ENCODE measurements at places on chromosomes 1 and 21.

DNA sequence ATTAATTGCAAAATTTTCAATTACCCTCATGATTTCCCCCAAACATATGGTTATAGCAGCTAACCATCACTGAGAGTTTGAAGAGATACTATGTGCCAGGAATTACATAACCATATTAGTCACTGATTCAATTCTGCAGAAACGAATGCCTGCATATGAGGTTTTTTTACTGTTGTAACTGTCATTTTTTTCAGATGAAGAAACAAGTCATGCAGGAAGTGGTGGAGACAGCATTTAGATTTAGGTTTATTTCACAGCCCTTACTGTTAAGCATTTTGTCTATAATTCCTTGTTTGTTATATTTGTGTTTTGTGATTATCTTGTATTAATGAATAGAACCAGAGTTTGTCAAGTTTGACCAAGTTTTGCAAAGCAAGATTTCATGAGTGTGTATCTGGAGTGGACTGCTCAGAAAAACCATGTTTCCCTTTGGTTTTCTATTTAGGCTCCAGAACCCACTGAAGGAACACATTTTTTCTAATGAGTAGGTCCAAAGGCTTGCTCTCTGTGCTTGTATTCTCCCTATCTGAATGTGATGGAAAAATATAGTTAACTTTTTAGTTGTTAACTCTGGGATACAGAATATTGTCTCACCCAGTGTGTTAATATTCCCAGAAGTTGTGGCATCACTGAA, 308.5 kb upstream of the ADAMTS5 start:
- DNase-seq, result no peak

GRCh38 chr1:66788231-66788939, 12.7 kb downstream of the INSL5 start:
- no peak for DNase-seq

DNA sequence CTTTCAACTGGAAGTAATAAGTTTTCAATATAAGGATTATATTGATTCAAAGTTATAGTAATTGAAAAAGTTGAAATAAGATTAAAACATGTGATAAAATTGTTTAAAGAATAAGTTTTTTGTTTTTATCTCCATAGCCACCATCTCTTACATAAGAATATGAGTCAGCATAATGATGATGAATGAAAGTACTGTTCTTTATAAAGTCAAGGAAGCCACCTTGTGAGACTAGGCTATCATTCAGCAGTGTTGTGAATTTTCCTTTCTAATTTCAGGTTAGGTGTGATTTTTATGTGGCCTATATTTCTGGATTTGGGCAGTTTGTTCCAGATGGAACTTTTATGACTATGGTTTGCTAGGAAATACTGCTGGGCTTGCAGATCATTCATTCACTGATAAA, 22.4 kb upstream of the ASB17 start:
- no peak for DNase-seq

GRCh38 chr1:178543290-178543607, 30.3 kb downstream of the TEX35 start:
- no peak for DNase-seq

DNA sequence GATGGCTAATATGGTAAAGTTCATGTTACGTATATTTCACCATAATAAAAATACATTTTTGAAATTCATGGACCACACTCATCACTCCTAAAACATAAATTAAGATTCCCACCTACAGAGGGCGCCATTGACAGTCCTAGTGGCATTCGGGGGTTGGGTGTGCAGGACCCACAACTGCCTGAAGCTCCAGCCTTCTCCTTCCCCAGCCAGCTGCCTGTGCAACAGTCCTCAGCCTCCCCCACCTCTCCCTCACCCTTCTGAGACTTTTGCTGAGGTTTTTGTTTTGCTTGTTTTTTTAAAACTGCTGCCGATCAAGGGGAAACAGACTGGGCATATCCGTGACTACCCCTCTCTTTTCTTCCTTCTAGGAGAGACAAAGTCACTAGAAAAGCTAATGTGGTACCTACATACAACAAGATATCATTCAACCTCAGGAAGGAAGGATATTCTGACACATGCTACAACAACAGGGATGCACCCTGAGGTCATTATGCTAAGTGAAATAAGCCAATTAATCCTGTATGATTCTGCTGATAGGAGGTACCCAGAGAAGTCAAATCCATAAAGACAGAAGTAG, 9.2 kb upstream of the EVA1C start:
- DNase-seq, result peak; percentile 59

- DNase-seq, result no peak
Measured at GRCh38 chr1:21234779-21235178, 55.5 kb downstream of the ECE1 start.

GRCh38 chr1:15690317-15690716, 6.2 kb downstream of the PLEKHM2 start:
- DNase-seq, result no peak

DNA sequence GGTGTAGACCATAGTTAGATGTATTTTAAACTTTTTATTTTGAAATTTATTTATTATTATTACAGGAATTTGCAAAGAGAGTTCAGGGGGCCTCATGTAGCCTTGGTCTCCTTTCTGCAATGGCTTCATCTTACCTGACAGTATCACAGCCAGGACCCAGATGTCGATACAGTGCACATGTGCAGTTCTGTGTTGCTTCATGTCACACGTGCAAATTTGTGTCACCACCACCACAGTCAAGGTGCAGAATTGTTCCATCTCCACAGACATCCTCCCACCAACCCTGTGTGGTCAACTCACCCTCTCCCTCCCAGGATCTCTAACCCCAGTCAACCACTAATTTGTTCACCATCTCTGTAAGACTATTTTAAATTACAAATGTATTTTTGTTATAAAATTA, 184.5 kb downstream of the CAMTA1 start:
- no peak for DNase-seq

GRCh38 chr1:42081475-42081874, 71.7 kb upstream of the GUCA2B start:
- no peak for DNase-seq

DNA sequence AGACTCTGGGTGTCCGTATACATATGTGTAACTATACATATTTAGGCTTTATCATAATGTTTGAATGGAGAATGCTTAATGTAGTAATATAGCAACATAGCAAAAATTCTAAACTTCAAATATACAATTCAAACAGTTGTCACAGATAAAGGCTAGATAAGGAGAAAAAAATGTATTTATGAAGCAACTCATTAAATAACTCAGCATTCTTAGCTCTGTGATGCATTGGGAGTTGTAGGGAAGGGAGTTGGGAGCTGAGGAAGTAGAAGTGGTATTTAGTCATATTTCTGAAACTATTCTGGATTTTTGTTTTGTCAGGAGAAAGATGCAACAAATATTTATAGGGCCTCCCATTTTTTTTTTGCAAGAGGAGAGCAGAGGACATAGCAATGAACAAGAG, 197.8 kb downstream of the PBX1 start:
- DNase-seq, result no peak

DNA sequence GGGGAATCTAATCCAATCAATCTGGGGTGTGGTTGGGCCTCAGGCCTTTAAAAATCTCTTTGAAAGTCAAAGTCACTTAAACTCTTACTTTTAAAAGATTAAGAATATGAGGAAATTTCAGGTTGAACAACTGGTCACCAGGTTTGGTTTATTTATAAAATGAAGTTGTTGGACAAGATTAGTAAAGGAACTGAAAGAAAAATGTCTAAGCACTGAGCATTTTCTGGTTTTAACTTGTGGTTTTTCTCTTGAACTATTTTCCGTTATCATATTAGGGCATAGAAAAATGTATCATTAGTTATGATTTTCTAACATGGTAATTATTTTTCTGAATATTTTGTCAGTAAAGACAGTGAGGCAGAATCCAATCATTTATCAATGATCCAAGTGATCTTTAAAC, 49.6 kb downstream of the RGS2 start:
- no peak for DNase-seq

DNA sequence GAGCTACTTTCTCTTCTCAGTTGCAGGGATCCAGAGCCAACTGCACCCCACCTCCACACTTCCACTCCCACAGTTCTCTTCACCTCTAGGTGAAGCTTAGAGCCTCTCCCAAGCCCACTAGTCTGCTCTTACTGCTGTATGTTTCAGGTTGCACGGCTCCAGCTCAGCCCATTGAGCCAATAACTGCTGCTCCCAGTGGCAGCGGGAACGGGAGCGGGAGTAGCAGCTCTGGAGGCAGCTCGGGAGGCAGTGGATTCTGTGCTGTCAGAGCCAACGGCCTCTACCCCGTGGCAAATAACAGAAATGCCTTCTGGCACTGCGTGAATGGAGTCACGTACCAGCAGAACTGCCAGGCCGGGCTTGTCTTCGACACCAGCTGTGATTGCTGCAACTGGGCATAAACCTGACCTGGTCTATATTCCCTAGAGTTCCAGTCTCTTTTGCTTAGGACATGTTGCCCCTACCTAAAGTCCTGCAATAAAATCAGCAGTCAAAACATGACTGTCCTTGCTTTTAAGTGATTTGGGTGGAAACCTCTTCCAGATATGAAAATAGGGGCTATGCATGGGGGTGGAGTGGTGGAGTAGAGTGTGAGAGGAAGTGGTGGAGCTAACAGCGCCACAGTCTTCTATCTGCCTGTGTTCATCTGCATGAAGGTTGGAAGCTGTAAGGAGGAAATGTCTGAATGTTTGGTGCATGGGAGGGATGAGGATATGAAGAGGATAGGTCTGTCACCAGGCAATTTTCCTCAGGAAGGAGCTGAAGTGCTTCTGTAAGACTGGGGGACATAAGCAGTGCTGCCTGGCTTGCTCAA, 29.6 kb downstream of the CHIA start:
- no peak for DNase-seq

- DNase-seq, result no peak
Measured at GRCh38 chr1:81069856-81070255, 730.9 kb upstream of the ADGRL2 start.

DNA sequence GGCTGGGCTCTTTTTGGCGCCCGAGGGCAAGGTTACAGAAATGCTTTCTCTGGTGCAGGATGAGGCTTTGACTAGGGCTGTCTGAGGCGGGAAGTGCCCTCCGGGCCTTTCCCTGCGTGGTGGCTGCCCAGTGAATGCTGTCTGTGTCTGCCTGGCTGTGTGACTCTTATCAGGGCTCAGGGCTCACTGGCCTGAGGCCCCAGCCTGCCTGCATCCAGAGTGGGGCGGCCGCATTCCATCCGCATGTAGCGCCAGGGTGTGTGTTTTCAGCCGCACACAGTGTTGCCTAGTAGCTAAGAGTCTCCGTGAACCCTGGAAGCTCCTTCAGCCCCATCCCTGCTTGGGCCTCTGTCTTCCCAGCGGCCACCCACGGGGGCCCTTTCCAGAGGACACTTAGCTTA, 59.1 kb downstream of the FAAP20 start:
- peak; percentile 69 for DNase-seq

DNA sequence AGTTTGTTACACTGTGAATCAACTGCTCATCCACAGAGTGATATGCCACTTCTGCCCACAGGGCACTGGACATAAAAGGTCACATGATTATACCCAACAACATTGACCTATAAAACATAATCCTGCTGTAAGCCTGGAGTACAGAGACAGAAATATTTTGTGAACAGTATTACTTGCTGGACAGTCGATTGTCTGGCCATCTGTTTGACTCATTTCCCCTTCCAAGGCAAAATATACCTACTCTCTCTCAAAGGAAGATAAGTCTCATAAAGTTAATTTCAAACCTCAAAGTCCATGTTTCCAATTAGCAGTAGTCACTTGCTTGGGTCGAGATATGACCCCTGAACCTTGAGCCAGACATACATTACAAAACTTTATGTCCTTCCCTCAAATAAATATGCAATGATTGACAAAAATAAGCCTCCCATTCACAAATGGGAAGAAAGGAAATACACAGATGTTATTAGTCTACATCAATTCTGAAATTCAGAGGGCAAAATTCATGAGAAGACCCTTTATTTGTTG, 39.3 kb upstream of the RGS18 start:
- no peak for DNase-seq

DNA sequence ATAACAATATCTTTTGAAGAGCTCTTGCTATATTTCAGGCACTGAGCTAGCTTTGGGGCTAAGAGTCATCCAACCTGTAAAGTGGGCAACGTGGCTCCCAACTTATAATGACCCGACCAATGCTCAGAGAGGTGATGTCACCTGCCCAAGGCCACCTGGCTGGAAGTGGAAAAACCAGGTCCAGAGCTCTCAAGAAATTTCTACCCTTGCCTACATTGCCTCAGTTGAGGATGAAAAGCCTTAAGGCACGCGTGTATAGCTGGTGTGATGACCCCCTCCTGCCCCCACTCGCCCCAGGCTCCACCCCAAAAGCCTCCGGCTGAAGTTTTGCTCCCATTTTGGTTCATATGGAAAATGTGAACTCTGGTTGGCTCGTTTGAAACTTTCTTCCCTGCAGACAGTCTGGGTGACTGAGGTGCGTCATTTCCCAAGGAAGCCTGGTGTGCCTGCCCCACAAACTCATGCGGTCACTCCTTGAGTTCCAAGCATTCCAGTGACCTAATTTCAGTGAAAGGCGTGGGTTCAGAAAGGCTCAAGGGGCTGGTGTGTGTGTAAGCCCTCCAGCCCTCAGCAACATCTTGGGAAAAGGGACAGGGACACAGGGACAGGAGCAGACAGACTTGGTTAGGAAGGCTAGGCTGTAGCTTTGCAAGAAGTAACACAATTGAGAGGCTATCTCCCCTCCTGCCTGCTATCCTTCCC, 20.5 kb downstream of the HTR1D start:
- DNase-seq, result no peak

- DNase-seq, result no peak
Measured at GRCh38 chr21:36188081-36188681, 31.6 kb downstream of the DOP1B start.

GRCh38 chr1:184940226-184940625, 34.1 kb downstream of the NIBAN1 start:
- DNase-seq, result no peak

GRCh38 chr1:43786960-43787359, 79.6 kb downstream of the ST3GAL3 start:
- DNase-seq, result no peak

DNA sequence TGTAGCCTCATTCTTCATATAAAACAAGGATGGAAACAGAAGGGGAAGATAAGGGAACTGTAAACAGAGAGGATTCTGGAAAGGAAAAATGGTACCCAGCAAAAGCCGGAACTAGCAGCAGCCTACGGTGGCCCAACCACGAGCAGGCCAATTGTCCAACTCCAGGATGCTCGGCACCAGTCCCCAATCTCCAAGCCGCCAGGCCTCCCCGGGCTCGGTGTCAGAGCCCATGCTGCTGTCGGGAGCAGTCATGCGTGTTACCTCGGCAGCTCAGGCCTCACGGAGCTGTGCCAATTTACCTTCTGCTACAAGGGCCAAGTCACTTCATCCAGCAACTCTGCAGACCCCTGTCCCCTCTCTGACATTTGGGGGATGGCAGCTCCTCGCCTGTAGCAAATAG, 130.8 kb downstream of the ZBTB18 start:
- DNase-seq, result no peak

Measured in right kidney (tissue), 9 donors.